ENCODE measurements at places on chromosomes 6 and 20.
A peak's percentile ranks its signal among the peaks of the same experiment; 100 is the strongest.

DNA sequence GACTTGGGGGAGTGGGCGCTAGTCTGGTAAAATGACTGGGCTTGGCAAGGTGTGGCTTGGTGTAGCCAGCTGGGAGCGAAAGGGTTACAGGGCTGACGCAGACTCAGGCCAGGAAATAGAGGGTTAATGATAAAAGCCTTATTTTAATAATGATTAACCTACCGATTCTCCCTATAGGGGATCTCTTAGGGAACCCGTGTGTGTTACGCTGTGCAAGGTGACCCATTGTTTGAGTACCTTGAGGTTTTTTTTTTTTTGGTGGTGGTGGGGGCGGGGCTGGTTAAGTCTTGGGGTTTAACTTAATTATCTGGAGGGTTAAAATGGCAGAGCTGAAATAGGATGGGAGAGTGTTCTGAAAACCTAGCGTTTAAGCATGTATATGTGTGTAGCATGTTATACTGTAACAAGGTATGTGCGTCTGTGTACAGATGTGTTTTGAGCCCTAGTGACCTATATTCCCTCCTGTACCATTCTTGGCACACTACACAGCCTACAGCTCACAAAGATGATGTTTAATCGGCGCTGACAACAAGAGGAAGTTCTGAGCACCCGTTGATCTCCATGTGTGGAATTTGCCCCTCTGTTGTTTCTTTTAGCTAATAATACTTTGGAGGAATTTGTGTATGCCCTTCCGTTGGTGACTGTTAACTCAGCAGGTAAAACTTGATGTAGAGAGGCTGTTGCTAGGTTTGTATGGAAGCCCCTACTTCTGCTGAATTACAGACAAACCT is 1.3 kb downstream of the CARMIL1 start:
- no peak for DNase-seq

GRCh38 chr6:7703148-7703680 is 22.7 kb upstream of the BMP6 start:
- DNase-seq = no peak

DNA sequence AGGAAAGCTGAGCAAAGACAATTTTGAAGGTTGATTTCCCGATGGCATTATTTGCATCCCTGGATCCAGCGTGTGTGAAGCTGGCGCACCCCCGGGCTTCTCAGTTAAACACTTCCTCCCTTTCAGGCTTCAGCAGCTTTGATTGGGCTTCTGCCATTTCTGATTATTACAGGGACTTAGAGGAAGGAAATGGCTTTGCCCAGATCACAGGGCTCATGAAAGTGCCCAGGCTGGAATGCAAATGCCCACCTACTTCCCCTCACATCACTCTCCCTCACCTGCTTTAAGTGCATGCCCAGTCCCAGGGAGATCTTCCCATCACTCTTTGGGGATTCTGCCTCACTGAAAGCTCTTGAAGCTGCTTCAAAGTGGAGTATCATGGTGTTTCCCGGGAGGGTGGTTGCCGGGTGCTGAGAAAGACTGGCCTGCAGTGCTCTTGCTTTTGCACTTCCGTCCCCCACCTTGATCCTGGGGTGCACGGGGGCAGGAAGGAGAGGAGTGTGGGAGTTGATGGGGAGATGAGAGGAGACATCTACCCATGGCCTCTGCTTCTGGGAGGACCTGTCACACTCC is 28.3 kb downstream of the PHACTR3 start:
- peak; percentile 18 for DNase-seq

- no peak for DNase-seq
Observed at GRCh38 chr6:3244003-3244831, 14.5 kb upstream of the PSMG4 start.

GRCh38 chr6:52641388-52641787 is 29.5 kb upstream of the TMEM14A start:
- no peak for DNase-seq

DNA sequence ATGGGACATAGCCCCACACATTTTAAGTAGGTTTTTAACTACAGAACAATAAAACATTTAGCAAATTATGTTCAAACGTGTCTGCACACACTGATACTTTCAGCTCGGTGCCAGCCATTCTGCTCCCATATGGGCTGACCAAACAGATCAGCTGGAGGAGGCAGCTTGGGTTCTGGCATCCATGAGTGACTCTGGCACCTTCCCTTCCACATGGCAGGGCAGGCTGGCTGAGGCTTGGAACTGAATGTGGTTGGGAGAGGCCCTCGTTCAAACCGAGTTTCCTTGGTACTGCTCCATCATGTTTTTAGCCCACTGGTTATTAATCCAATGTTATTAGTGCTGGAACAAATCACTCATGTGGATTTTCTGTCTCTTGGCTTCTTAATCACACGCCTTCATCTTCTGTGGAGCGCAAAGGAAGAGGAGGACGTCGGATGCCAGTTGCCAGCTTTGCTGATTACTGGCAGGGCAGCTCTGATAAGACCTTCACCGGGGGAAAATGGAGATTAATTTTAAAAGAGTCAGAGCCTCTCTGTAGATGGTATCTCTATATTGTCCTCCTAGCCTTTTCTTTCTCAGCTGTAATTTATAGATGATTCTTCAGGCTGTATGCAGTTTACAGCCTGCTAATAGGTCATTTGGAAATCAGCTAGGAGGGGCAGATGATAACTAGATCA is 93.1 kb upstream of the TIAM2 start:
- no peak for DNase-seq

GRCh38 chr6:2891768-2892170 is 11.3 kb downstream of the SERPINB9 start:
- no peak for DNase-seq

DNA sequence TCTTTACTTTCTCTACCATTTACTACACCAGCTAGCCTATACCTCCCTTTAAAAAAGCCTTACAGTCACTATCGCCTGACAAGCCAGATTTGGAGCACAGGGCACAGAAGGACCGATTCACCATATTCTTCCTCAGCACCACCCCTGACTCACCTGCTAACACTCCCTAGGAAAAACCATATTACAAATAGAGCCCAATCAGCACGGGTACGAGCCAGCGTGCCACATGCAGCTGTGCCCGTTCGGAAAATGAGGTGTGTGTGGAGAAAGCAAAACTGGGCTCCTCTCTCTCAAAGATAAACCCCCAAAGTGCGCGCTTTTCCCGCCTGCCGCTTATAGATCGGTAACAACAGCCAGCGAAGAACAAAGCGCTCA is 1.2 kb downstream of the SYNCRIP start:
- DNase-seq = no peak

DNA sequence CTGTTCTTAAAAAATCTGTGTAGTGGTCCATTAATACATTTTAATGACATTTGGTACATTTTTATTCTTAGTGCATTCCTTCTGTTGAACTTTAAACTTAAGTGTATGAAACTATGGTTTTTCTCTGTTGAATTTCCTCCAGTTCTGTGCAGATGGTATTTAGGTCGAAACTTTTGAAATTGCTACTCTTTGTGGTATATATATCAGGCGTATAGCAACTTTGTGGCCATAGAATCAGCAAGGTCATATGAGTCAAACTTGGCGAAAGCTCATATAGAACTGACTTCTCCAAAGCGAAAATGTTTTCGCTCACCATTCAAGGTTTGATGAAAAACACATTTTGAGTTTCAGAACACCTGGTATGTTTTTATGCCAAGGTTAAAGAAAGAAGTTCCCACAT is 93.7 kb downstream of the MAP3K4 start:
- no peak for DNase-seq

GRCh38 chr6:15713325-15713724 is 50.5 kb upstream of the DTNBP1 start:
- DNase-seq = no peak

DNA sequence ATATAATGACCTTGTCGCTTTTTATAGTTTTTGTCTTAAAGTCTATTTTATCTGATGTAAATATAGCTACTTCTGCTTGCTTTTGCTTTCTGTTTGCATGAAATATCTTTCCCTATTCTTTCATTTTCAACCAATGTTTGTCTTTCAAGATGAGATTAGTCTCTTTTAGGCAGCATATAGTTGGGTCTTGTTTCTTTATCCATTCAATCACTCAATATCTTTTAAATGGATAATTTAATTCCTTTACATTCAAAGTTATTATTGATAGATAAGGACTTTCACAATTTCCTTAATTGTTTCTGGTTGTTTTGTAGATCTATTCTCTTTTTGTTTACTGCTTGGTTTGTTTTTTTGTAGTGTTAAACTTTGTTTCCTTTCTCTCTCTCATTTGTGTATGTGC is 43.5 kb upstream of the TPD52L1 start:
- DNase-seq = no peak

GRCh38 chr6:151310852-151311767 is 71.3 kb downstream of the AKAP12 start:
- no peak for DNase-seq

- DNase-seq = peak; percentile 75
Observed at GRCh38 chr6:124962639-124963415, 590 bp downstream of the RNF217 start.

DNA sequence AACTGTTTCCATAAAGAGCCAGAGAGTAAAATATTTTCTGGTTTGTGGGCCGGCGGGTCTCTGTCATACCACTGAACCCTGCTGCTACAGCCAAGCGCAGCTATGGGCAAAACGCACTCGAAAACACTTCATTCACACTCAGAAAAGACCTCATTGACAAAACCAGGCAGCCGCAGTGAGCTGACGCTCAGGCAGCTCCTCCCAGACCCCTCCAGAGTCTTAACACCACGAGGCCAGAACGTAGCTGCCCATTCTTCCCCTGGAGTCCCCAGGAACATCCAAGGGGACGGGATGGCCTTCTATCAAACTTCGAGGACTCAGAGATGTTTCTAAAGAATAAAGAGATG is 35.6 kb upstream of the ZBP1 start:
- peak; percentile 58 for DNase-seq

- DNase-seq = no peak
Observed at GRCh38 chr6:33699739-33700138, 11.8 kb downstream of the UQCC2 start.

DNA sequence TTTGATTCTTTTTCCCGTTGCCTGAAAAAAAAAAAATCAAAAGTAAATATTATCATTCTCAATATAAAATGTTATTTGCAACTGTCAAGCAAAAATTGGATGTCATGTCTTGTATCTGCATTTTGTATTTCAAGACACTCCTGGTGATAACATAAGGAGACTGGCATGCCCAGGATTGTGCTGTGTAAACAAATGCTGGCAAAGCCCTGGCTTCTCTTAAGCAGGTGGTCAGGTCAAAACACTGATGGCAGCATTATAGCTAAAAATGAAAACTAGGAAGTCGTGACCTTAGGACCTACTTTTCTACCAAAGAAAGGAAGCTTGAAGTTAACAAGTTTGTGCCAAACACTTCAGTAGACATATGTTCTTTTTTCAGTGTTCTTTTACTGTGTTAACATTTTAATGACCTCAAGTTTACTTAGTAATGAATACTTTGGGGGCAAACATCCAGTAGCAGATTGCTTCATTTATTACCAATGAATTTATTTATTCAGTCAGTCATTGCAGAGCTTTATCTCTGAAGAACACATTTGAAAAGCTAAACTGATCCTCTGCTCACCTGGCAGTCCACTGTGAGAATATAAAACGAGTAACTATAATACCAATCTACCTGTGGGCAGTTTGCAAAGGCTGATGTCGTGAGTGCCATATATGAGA is 243.1 kb upstream of the FLRT3 start:
- DNase-seq = no peak

DNA sequence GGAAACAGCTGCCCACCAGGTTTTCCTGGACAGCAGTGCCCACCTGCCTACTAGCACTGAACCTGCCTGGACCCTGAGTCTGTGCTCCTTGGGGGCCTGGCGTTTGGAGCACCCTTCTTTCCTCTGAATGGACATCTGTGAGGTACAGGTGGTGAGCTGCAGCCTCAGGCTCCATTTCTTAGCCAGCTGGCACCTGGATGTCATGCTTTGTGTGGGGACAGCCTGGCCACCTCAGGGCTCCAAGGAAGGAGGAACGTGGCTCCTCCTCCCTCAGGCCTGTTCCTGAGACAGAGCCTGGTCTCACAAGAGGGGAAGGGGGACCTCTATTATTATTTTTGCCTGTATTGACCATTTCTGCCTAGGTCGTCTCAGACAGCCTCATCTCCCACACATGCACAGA is 8.1 kb downstream of the TMEM151B start:
- no peak for DNase-seq

GRCh38 chr6:153086225-153086990 is 44.7 kb downstream of the RGS17 start:
- DNase-seq = no peak

DNA sequence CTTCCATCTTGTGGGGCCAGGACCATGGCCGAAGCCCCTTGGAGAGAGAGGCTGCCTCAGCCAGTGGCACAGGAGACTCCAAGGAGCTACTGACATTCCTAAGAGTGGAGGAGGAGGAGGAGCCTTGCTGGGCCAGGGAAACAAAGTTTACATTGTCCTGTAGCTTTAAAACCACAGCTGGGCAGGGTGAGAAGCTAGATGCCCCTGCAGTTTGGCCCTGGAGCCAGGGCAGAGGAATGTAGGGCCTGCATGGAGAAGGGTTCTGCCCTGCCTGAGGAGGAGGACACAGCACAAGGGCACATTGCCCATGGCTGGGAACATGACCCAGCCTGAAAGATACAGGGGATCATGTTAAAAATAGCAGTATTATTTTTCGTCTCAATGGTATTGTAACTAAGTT is 37.4 kb downstream of the PLCG1 start:
- no peak for DNase-seq

- DNase-seq = no peak
Observed at GRCh38 chr20:23887856-23888255, 8.3 kb upstream of the CST5 start.

- no peak for DNase-seq
Observed at GRCh38 chr6:137937834-137938233, 70.8 kb downstream of the TNFAIP3 start.

DNA sequence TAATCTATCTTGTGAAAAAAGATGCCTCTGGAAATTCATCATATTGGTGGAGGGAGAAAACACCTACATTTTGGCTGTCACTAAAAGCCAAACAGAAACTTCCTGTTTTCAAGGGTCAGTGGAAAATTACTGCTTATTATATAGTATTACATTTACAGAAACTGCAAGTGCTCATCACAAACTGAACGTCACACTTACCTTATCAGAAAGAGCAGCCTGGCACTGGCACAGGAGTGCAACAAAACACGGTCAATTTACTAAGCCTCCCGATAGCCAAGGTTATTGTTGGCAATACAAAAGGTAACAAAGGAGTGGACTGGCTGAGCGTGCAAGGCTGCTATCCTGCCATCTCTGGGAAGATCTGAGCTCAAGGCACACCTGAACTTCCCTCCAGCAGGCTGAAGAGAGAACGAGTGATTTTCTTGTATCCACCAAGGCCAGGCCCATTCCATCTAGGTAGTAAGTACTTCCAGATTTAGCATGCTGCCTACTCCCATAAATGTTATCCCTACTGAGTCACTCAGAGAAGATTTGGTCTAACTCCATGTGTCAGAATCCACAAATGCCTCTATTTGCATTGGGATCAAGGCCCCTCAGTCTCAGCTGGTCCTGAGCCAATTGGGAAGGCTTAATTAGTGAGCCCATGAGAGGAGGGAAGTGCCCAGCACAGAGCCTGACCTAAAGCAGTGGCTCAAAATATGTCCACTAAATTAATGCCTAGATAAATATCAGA is 399.8 kb downstream of the BTBD9 start:
- DNase-seq = no peak

Data from left forelimb (tissue), 1 donor.